Sigmoid colon (tissue), 7 donors: ENCODE measurements at places on chromosomes 16 and 17. TPM values are rescaled to one million over a fixed set of nuclear protein-coding genes. Genes with fewer than 3 reads are reported as not detected.

The TBC1D3L gene
- polyA plus RNA-seq, result 4.2 TPM

The PPP1R27 gene
- polyA plus RNA-seq, result not detected

The KRT12 gene
- 1.8 TPM for polyA plus RNA-seq

The ZP2 gene
- polyA plus RNA-seq, result not detected

The ZNF750 gene
- polyA plus RNA-seq, result not detected

The ABCC3 gene
- 11.4 TPM for polyA plus RNA-seq
